Aorta (tissue), 5 donors: ENCODE measurements at places on chromosomes 3 and 15. TPM values are rescaled to one million over a fixed set of nuclear protein-coding genes. Genes with fewer than 3 reads are reported as not detected.

GRCh38 chr3:158106766-158107471, 699 bp upstream of the SHOX2 start:
- no peak for DNase-seq

GRCh38 chr3:191388823-191389222, 58.5 kb upstream of the UTS2B start:
- DNase-seq, result no peak

The TMC3 gene
- polyA plus RNA-seq, result not detected

GRCh38 chr3:15205934-15206661, at the start of gene CAPN7:
CAPN7 (plus strand) TSS chr3:15206246; CDS start chr3:15206496, 250 bp downstream.
- DNase-seq, result peak; percentile 98

The RAB6B gene
- 7.1 TPM for polyA plus RNA-seq

GRCh38 chr3:67884345-67884744, 229.9 kb upstream of the SUCLG2 start:
- DNase-seq, result no peak

The WDR93 gene
- not detected for polyA plus RNA-seq

The TPRG1 gene
- polyA plus RNA-seq, result 7.2 TPM

GRCh38 chr15:47484059-47484458, 233.2 kb upstream of the SEMA6D start:
- no peak for DNase-seq

The CCR8 gene
- polyA plus RNA-seq, result not detected

GRCh38 chr3:46381625-46382024, 10.9 kb downstream of the CCR5 start:
- DNase-seq, result no peak

- no peak for DNase-seq
Observed at GRCh38 chr15:64092075-64092820, 1.4 kb downstream of the CIAO2A start.

GRCh38 chr3:17143893-17144664, 259.3 kb downstream of the PLCL2 start:
- no peak for DNase-seq

GRCh38 chr15:28936081-28936480, 50.3 kb downstream of the APBA2 start:
- no peak for DNase-seq

DNA sequence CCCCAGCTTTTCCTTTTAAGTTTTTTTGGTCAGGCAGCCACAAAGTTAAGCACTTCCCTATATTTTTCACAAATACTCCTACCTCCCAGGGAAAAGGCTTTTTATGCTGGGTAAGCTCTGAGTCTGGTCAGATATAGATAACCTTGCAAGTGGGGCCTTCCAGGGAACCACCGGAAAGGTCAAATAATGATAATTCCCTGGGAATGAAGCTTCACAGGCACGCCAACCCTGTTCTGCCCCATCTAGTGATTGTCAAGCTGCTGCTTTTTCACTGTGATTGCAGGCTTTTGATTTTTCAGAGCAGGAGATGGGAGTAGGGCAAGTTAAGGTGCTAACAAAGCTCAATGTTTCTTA, 121.0 kb downstream of the ZNF609 start:
- no peak for DNase-seq

- DNase-seq, result no peak
Observed at GRCh38 chr3:14156201-14156600, 22.2 kb downstream of the XPC start.

DNA sequence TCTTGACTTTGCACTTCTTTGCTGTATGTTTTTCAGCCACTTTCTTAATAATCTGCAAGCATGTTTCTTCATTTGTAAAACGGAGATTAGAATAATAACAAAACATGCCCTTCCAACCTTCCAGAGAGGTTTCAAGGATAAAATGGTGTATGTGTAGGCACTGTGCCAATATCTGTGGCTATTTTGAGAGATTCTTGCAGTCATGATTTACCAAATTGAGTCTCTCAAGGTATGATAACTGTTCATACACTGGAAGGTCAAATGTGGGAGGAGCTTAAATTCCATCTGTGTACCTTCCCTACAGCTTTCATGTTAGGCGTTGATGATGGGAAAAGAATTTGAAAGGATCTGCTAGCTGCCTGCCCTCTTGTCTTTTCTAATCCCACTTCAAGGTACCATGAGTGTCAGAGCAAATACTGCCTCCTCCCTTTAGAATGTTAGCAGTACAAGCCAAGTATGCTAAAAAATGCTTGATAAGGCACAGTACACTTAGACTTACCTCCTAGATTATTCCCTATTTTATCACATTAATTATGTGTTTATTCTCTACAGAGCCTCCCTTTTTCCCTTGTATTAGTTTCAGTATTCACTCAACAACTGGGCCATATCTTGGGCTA, 78.0 kb upstream of the ST8SIA2 start:
- DNase-seq, result no peak

DNA sequence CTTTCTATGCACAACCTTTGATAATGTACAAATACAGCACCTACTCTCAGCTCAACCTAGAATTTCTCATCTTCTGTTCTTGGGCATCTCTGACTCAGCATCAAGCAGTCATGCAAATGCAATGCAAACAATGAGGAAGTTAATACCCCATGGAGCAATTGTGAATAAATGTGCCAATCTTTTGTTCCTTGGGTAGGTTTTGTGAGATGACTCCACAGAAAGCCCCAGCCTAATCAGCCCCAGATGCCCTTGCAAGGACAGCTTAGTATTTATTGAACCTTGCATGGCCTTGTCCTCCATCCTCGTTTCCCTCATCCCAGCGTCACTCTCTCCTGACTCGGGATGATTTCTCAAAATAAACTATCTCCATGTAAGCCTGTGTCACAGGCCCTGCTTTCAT, 494.7 kb upstream of the NECTIN3 start:
- DNase-seq, result no peak

The HYPK gene
- 31.6 TPM for polyA plus RNA-seq

- no peak for DNase-seq
Observed at GRCh38 chr15:56047354-56047753, 53.9 kb upstream of the NEDD4 start.

GRCh38 chr3:15273227-15273626, 59.2 kb downstream of the SH3BP5 start:
- DNase-seq, result no peak

GRCh38 chr15:84749111-84749991, 959 bp downstream of the ZNF592 start:
- DNase-seq, result peak; percentile 50

GRCh38 chr3:71862371-71863140, 77.6 kb upstream of the PROK2 start:
- no peak for DNase-seq

DNA sequence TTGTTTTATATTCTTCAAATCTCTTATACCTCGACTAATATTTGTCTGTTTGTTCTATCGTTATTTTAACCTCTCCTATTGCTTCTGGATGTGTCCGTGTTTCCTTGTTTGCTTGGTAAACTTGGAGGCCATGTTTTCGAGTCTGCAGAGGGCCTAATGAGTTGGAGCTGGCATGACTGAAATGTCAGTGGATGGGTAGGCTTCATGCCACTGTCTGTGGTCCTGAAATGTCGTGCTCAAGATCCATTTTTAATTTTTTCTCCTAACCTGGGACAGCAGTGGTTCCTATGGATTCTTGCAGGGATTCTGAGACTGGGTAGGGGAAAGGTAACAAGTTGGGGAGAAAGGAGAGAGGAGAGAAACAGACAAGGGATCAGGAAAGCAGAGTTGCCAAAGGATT, 18.8 kb upstream of the GASK1A start:
- DNase-seq, result no peak

The BCHE gene
- polyA plus RNA-seq, result 0.38 TPM

- no peak for DNase-seq
Observed at GRCh38 chr15:67006083-67007065, 59.0 kb upstream of the SMAD3 start.

DNA sequence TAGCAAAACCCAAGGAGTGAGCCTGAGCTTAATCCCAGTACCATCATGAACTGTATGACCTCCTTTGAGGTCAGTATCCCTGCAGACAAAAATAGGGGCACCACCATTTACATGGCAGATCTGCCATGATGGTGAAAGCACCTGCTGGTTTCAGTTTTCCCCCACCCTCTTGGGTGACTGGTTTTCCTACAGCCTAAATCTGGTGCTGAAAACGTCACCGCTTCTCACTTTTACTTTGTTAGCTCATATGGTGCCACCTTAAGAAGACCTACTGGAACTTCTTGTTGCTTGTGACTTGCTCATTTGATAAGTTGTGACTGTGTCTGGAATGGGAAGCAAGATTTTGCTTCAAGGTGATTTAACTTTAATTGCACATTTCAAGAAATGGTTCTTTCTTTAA, 5.1 kb downstream of the PPP1R2 start:
- no peak for DNase-seq

The CTXN2 gene
- not detected for polyA plus RNA-seq

GRCh38 chr3:71537211-71537611, 46.3 kb downstream of the FOXP1 start:
- DNase-seq, result peak; percentile 87

The MYO5C gene
- 0.08 TPM for polyA plus RNA-seq

GRCh38 chr15:63188247-63188925, 1.0 kb upstream of the RAB8B start:
- DNase-seq, result no peak

DNA sequence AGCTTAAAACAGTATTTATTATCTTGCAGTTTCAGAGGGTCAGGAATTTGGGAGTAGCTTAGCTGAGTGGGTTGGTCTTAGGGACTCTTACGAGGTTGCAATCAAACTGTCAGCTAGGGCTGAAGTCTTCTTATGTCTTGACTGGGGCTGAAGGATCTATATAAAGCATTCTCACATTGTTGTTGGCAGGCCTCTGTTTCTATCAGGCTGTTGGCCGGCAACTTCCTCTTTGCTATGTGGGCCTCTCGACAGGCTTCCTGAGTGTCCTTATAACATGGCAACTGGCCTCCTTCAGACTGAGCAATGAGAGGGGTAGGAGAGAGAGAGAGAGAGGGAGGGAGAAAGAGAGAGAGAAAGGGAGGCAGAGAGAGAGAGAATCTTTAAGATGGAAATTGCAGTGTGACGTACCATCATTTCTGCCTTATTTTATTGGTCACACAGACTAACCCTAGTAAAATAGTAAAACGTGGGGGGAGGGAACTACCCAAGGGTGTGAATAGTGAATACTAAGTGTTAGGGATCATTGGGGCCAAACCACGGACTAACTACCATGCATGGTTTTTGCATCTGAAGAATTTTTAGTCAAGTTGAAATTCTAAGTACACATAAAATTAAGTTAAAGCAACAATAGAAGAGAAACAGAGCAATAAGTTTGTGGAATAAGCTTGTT, 16.1 kb downstream of the FGF7 start:
- peak; percentile 61 for DNase-seq

DNA sequence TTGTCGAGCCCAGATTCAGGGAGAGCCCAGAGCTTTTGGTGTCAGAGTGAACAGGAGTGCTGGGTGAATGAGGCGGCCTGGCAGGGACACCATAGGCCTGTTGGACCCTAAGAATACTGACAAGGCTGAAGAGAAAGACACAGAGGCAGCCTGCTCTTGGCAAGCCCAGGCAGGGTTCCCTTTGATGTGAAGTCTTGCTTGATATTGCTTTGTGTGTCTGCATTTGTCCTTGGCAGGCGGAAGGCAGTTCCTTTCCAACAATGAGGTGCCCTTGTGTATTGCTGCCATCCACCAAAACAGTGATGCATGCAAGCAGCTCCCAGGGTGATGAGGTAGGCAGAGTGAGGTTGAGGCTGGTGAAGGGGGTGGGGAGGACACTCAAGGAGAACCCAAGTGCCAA, 152.7 kb upstream of the TSC22D2 start:
- DNase-seq, result no peak

GRCh38 chr15:78364233-78364632, 24.1 kb downstream of the CRABP1 start:
- DNase-seq, result no peak

The OSBPL10 gene
- polyA plus RNA-seq, result 6.9 TPM

- no peak for DNase-seq
Observed at GRCh38 chr15:85554852-85555521, 174.6 kb downstream of the AKAP13 start.

DNA sequence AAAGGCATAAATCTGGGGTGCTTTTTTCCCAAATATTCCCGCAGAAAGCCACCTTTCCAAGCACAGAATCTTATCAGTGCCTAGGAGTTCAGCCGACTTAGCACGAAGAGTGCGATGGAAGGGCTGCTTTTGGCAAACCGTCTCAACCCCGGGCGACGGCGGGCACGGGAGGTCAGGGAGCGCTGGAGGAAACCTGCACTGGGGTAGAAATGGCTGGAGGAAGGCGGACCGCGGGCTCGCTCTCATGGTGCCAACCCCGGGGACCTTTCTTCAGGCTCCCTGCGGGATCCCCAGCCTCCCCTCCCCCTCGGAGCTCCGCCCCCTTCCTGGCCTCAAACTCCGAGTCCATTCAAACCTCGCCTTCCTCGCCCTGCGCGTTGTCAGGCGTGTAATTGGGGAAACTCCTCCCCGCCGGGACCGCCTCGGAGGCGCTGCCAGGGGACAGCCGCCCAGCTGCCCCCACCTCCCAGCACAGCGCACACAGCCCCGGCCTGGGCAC, at the start of gene GABRG3:
Gene GABRG3 (plus strand): TSS at position 470 of the 499 bp plus-strand sequence.
- DNase-seq, result no peak

DNA sequence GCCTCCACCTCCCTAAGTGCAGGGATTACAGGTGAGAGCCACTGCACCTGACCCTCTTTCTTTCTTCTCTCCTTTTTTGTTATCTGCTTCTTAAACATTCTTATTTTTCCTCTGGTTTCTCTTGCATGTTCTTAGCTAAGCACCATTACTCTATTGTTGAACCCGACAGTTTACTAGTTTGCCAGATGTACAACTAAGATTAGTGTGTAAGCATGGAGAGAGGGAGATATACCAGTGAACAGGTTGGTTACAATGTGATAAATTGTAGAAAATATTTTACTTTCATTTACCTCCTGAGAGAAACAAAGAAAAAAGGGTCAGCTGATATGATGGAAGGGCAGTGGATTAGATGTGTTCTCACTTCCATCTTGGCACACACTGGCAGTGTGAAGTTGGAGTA, 4.9 kb downstream of the HAUS2 start:
- DNase-seq, result no peak

The RRP9 gene
- 5.0 TPM for polyA plus RNA-seq

The NPAP1 gene
- not detected for polyA plus RNA-seq

DNA sequence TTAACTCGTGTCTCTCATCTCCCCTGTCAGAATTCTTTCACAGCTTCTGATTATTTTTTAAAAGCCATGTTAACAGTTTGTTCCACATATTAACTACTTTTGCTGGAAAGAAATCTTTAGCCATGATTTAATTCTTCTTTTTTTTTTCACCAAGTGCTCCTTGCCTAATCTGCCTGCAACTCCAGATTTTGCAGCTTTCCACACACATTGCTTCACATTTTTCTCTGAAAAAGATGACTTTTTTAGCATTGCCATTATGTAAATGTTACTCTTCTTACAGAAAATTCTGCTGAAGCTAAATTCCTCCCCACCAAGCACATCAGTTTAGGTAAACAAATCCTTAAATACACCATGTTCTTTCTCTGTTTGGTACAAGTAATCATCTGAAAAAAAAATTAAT, 23.4 kb upstream of the PPARG start:
- DNase-seq, result no peak

The AMT gene
- polyA plus RNA-seq, result 70.8 TPM

The REC114 gene
- not detected for polyA plus RNA-seq

The KBTBD13 gene
- 0.25 TPM for polyA plus RNA-seq

GRCh38 chr15:26028086-26028740, 165.1 kb upstream of the ATP10A start:
- DNase-seq, result no peak
